CMK (cell line): ENCODE measurements at places on chromosomes 7 and 10.

DNA sequence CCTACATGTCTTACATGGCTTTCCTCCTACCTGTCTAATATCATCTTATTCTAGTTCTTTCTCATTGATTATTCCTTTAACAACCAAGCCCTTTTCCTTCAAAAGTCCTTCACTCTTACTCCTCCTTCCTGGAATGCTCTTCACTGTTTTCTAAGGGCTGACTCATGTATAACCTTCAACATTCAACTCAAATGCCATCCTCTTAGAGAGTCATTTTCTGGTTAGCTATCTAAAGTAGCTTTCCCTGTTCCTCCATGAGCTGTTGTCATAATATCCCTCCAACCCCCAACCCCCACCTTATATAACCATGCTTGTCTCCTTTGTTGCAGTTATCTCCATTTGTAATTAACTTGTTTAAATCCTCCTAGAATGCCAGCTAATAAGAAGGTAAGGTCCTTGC lies 286.8 kb downstream of the ADK start:
- no peak for DNase-seq

DNA sequence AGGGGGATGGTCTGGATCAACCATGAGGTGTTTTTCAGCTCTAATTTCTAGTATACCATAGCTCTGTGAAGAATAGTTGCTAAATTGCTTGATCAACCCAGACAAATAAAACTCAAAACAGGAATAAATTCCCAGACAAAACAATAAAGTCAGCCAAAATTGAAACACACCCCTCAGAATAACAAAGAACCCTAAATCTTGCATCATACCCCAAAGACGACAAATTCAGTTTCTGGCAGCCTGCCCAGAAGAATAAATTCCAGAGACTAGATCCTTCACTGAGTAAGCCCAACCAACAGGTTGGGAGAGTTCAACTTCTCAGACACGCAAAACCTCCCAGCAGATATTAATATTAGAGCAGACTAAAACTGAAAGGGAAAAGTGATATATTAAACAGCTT lies 11.2 kb upstream of the SEM1 start:
- no peak for DNase-seq

GRCh38 chr10:91976317-91977051 lies 52.9 kb downstream of the BTAF1 start:
- no peak for DNase-seq

- DNase-seq: no peak
Observed at GRCh38 chr7:51187941-51188340, 128.7 kb downstream of the COBL start.

DNA sequence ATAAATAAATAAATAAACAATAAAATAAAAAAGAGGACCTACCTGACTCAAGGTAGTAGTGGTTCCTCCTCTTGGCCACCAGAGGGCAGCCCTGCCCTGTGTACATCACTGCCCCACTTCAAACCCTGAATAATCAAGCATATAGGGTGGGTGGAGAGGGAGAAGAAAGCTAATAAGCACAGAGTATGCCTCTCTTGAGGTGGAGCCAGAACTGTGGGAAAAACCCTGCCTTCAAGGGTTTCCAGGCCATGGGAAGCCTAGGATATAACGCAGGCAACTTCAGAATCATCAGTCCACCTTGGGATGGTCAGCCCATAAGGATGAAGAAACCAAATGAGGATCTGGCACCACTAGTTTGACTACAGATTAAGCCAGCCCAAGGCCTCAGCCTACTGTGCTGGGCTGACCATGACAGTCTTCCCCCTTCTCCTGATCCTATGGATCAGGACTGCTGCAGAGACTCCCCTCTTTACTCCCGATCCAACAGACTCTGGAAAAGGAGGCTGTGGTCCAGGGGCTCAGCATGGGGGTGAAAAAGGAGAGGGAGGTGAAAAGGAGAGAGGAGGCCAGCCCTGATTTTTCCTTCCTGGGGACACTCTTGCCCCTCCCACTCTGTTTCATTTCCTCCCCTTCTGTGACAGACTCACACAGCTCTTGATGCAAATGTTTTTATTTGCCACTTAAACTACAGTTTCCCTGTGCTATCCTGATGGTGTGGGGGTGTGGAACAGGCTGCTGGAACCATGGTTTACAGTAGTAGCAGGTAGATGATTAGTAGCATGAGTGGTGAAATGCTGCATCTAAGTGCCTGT lies 10.1 kb downstream of the AVPI1 start:
- DNase-seq: no peak

DNA sequence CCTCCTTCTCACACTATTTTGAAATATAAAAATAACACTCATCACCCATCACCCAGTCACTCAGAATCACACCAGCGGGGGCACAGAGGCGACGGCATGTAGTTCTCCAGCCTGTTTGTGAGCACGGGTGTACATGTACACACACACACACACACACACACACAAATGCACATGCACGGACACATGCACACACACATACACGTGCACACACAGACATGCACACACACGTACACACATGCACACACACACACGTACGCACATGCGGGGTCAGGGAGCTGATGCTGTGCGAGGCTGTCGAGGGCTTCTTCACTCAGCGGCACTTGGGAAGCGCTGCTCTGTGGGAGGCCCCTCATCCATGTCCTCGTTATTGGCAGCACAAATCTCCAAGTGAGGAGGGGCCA lies 178.8 kb downstream of the ELFN1 start:
- DNase-seq: no peak

- peak; percentile 70 for DNase-seq
Observed at GRCh38 chr10:23870651-23871610, 338.0 kb upstream of the KIAA1217 start.

DNA sequence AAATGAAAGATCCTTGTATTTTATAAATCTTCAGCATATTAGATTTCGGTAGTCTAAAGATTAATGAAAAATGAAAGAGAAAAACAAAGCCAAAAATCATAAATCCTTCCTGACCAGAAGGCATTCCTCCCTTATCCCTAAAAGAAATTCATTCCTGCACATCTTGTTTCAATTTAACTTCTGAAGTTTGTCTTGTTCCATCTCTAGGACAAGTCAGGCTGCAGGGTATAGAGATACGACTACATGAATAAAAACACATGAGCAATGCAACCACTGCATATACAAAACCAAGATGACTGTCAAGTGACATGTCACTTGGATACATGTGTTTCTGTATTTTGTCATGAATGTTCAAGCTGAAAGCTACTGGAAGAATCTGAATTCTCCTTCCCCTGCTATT lies 214.9 kb downstream of the JAZF1 start:
- DNase-seq: no peak

DNA sequence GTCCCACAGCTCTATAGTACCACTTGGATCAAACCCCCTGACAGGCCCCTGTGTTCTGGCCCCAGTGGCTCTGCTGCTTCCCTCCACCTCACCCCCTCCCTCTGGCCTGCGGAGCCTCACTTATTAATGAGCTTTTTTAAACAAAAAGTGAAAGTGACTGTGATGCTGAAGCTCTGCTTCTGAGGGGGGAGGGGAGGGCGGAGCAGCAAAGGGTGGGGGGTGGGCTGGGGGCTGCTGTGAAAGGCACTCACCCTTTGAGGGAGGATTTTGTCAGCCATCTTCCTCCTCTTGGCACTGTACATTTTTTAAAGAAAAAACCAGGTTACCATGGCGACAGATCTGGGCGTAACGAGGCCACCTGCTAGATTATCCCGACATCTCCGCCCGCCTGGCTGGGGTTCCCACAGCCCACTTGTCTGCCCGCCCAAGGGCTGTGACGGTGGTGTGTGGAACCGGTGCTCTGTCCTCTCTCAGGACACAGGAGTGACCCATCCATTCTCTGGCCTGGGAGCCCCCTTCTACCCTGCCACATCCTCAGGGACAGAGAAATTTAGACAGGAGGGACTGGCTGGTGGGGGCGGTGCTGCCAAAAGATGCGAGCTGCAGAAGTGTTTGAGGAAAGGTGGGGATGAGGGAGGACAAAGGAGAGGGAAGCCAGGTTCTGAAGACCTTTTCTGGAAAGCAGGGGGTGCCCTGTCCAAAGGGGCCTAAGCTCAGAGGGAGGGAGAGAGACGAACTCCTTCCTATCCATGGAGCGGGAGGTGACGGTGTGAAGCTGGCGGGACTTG lies 4.9 kb downstream of the SMARCD3 start:
- DNase-seq: no peak

DNA sequence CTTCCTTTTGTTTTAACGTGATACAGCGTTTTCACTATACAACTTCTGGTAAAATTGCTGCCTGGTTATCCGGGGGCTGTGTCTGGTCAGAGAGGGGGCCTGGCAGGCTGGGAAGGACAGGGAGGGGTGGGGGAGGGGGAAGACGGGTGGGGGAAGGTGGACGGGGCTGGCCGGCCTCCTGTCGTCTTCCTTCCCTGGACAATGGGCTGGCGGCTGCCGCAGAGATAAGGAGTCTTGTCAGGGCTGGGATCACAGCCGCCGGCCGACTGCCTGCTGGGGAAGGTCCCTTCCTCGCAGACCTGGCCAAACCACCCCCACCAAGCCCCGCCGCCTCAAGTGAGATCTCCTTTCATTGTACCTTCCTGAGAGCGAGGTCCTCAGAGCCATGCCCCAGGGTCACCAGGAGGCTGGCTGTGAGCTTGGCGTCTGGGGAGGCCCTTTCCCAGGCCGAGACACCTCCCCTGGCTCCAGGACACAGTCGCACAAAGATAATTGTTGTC lies 151.2 kb upstream of the TNRC18 start:
- DNase-seq: no peak

DNA sequence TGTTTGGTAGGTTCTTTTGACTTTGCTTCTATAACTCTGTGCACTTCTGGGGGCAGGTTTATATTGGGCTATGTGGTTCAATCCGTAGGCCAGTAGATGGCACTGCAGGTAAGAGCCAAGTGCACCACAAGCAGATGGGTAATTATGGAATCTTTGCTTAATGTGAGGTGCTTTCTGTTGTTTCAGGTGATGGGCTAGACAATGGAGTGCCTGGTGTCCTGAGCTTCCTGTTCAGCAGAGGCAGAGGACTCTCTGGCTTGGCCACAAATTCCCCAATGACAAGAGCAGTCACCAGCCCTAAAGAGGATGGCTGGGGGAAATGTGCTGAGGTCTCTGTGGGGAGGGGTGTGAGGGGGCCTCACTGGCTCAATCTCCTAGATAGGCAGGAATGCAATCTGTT lies 455.0 kb downstream of the CCSER2 start:
- no peak for DNase-seq

DNA sequence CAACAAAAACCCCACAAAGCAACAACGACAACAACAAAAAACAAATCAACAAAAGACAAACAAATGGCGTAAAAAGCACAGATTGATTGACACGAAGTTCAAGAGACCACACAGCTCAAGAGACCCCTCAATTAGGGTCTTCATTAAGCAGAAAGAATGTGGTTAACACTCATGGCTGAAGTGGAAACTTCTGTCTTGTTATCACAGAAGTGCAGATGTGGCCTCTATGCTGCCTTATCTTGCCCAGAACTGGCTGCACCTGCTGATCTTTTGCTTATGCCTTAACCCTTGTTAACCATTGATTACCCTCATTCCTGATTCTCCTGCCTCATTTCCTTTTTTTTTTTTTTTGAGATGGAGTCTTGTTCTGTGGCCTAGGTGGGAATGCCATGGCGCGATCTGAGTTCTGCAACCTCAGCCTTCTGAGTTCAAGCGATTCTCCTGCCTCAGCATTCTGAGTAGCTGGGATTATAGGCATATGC lies 3.5 kb upstream of the DAGLB start:
- DNase-seq: peak; percentile 66

DNA sequence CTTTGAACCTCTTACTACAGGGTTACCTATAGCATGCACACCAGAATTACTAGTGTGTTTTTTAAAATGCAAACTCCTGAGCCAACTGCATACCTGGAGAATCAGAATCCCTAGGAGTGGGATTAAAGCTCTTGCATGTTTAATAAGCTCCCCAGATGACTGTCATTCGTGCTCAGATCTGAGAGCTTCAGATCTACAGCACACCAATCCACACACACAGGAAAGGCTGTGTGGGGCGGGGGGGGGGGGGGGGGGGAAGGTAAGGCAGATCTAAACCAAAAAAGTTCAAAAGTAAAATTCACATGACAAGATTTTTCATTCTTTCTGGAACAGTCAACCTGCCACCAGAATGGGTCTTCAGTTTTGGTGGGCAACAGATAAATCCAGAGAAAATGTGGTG lies 5.5 kb downstream of the FAM3C start:
- no peak for DNase-seq

GRCh38 chr7:28078036-28078901 lies 102.3 kb downstream of the JAZF1 start:
- DNase-seq: no peak
